ENCODE measurements at places on chromosomes 6 and 20.

- DNase-seq, result no peak
Observed at GRCh38 chr20:20791664-20792568, 79.5 kb upstream of the RALGAPA2 start.

- DNase-seq, result no peak
Observed at GRCh38 chr20:32849577-32849976, 9.1 kb upstream of the EFCAB8 start.

DNA sequence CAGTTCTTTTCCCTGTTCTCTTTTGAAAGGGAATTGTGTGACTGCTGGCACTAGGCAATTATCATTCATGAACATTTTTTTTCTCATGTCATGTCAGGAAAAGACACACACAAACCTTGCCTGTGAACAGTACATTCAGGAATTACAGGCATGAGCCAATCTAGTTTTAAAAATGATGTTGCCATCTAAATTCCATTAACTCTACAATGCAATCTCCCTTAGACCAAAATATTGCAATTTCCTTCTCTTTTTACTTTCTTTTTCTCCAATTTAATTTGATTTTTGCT, 127.5 kb upstream of the STMND1 start:
- DNase-seq, result no peak

- DNase-seq, result no peak
Observed at GRCh38 chr20:45500022-45500421, 15.4 kb downstream of the SPINT3 start.

DNA sequence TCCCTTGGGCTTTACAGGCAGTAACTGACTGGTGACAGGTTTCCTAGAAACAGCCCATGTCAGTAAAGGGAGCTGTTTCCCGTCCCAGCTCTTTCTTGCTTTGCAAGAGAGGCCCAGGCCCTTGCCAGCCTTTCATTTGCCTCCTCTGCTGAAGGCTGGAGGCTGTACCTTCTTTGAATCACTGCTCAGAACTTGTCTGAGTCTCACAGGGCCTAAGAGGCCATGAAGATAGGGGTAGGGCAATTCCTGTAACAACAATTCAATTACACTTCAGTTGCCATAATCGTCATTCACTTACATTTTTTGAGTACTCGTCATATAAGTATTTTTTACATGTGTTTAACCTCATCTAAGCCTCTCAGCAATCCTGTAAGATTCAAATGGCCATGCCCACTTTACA, 25.9 kb upstream of the MAFB start:
- no peak for DNase-seq

- no peak for DNase-seq
Observed at GRCh38 chr6:150324044-150324443, 44.8 kb upstream of the IYD start.

DNA sequence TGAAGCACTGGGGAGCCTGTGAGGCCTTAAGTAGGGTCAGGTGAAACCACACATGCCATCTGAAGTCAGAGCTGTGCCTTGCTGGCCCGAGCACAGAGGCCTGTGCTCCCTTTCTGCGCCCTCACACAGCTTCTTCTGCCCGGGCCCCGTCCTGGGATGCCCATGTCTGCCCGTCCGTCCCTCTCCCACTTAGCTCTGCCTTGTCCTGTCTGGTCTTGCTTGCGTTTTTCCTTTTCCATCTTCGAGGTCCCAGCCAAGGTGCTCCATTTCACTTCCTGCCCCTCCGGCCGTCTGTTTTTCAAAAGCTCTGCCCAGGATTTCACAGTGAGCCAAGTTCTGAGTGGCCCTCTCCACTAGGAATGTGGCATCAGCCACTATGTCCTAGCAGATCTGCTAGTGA, 45.6 kb downstream of the PYGB start:
- DNase-seq, result no peak

DNA sequence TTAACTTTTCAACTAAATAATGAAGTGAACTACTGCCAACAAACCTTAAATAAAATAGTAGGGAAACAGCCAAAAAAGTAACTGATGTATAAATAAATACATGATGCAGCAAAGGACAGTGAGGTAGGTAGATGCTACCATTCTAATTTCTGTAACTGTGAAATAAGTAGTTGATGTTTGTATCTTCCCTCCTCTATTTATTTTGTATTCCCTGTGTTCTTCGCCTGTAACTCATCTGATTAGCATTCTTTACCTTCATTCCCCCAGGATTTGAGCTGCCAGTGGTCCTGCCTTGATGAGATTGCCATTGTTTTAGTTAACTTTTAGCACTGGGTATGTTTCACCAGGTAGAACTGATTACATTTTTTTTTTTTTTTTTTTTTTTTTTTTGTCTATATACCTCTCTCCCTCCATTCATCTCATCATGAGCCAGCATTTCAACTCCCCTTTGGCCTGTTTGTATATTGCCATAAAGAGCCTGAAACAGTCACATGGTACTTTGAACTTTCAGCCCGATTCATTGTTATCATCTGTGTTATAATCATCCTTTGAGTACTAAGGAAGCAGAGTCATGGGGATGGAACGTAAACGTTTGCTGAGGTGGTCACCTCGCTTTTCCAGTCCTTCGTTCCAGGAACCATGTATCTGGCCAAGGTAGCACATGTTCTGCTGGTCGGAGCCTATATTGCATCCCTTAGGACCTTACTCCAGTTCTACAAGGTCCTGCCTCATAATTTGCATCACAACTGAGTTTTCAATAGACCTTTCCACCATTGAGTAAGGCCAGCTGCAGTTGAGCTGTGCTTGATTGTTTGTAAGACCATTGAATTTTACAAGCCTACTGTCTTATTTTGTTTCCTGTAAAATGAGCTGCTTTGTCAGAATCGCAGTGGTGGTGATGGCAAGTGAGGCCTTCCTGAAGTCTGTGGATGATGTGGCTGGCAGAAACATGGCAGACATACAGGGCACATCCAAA, 107.6 kb downstream of the JAG1 start:
- no peak for DNase-seq

GRCh38 chr6:4093288-4093687, 14.4 kb upstream of the FAM217A start:
- no peak for DNase-seq

GRCh38 chr6:111564482-111564945, 41.2 kb downstream of the TRAF3IP2 start:
- DNase-seq, result no peak

- no peak for DNase-seq
Observed at GRCh38 chr20:54806462-54806861, 331.1 kb downstream of the DOK5 start.
